Neural crest cell (in vitro differentiated cells): ENCODE measurements at places on chromosomes 3 and 15.

GRCh38 chr3:86794361-86795065 lies 196.4 kb downstream of the VGLL3 start:
- DNase-seq: no peak

- no peak for DNase-seq
These were observed 110.1 kb upstream of the MLF1 start for GRCh38 chr3:158460926-158461325.

DNA sequence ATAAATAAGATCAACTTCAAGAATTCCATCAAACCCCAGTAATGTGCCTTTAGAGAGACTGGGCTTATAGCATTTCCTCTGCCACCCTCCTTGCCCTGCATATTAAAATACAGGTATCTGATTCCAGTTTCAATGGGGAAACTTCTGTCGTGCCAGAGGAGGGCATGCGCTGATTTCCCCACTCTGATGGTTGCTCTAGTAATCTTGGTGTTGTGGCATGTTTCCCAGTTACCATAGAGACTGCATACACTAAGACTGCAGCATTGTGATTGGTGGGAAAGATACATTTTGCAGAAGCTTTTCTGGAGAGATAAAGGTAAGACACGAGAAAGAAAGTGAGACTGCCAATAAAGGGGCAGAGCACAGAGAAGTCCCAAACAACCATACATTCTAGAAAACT lies 225.6 kb downstream of the TIGIT start:
- DNase-seq: no peak

- no peak for DNase-seq
These were observed 70.5 kb upstream of the ITGA11 start for GRCh38 chr15:68502398-68502901.

DNA sequence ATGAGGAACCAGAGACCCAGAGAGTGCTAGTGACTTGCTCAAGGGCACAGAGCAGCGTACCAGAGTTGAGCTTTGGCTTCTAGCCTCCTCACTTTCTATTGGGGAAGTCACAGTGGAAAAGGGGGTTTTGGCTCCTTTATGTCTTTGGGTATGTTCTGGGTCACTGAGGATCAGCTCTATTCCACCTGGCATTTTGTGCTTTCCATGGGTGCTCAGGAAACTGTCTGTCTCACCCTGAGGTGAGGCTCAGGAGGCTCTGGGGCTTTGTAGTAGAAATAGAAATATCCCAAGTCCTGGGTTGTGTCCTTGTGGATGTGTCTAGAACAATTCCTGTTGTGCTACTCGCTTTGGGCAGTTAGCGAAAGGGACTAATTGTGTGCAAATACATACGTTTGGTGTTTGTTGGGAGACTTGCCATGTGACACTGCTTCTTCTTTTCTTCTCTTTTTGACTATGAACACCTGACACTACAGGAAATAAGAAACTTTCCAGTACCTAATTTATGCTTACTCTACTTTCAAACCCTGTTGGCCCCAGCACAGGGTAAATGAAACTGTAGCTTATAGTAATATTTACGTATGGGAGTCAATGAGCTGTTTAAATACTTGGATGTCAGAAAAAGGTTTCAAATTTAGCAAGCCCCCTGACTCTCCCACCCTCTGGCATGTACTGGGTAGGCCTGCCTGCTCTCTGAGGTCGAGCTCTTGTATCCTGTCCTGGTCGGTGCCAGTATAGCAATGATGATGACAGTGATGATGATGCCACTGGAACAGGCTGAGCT lies 35.6 kb downstream of the SMAD3 start:
- DNase-seq: no peak

DNA sequence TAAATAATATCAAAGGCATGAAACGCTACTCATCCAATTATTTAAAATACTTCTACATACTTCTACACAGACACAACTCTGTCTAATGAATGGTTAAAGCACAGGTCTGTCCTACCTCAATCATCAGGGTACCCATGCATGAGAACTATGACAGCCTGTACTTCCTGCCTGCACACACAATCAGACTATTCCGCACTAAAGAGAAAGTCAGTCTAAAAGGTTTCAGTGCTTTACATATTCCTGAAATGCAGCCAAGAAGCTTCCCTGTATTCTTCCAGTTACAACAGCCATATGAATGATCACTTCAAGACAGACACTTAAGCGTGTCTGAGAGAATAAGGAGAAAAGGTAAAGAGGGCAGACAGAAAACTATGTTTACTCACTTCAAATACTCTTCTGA lies 58.8 kb downstream of the TUBGCP4 start:
- no peak for DNase-seq

GRCh38 chr3:131796558-131797198 lies 238.1 kb downstream of the CPNE4 start:
- no peak for DNase-seq

- no peak for DNase-seq
These were observed 51.9 kb downstream of the ARHGAP31 start for GRCh38 chr3:119346076-119346496.
